ENCODE measurements at places on chromosomes 12 and 14.

GRCh38 chr12:107349008-107349747 is 255.8 kb upstream of the CRY1 start:
- ATAC-seq: no peak

DNA sequence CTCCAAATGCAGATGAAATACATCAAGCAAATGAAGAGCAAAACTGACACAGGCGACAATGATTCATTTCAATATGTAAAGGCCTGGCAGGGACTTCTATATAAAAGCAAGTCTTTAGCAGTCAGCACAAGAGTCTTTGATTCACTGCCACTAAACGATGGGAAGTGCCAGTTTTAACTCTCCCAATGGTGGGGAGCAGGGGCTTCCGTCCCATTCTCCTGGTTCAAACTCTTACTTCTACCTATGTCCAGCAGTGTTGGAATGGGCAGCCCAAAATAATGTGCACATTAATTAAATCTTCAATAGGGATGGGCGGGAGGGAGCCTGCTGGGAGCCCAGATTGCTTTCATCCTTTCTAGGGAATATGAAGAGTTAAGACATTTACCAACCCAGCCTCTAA is 97.5 kb upstream of the MDM1 start:
- no peak for ATAC-seq

DNA sequence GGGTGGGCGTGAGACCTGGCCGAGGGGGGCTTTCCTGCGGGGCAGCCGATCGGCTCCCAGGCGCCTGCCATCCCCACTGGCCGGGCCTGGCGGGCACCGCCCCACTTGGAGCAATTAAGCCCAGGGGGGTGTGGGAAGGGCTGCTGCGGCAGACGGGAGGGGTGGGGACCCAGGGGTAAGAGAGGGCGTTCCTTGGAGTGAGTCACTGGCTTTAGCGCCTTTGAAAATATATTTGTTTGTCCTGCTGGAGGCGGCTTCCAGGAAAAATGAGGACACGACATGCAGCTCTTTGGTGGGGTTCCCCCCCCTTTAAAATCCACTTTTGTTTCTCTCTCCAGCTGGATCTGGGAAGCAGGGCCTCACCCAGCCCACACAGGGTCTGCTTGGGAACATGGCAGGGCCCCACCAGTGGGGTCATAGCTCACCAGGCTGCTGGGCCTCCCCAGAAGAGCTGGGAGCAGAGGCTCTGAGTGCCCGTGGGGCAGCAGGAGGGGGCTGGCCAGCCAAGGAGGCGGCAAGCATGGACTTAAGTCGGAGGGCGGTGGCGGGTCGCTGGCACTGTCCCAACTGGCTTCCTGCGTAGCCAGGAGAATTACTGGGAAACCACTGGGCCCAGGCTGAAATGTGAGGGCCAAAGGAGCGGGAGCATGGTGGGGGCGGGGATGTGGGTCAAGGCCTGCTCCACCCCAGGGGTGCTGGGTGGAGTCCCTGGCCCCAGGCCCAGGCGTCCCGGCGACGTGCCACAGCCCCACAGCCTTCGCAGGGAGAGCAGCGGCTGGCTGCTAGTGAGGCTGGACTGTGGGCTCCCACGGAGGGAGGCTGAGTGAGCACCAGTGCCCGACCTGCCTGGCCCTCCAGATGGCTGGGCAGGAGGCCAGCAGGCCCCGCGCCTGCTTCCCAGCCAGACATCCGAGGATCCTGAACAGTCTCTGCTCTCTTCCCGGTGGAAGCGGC is 128.0 kb downstream of the RFLNA start:
- no peak for ATAC-seq

- no peak for ATAC-seq
Observed at GRCh38 chr14:66272221-66272620, 213.9 kb upstream of the CCDC196 start.

GRCh38 chr14:104983231-104983721 is 2.3 kb upstream of the CLBA1 start:
- ATAC-seq: no peak

DNA sequence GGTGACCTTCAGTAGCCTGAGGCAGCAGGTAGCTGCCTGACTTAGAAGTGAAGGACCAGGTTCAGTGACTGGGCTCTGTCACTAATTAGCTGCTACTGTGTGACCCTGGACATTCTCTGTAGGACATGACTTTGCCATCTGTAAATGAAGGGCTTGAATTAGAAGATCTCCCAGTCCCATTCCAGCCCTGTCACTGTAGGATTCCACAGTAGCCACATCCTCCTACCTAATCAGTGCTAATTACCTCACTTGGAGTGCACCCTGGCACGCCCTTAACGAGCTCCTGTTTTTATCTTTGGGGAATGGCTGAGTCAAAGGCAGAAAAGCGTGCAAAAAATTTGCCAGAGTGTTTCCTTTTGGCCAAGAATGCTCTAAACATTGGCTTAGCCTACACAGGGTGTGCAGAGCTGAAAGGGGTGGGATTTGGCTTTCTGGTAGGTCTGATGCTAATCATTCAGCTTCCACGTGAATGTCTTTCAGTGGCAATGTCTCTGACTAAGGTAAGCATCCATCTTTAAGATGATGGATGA is 6.8 kb downstream of the NTF3 start:
- ATAC-seq: no peak

DNA sequence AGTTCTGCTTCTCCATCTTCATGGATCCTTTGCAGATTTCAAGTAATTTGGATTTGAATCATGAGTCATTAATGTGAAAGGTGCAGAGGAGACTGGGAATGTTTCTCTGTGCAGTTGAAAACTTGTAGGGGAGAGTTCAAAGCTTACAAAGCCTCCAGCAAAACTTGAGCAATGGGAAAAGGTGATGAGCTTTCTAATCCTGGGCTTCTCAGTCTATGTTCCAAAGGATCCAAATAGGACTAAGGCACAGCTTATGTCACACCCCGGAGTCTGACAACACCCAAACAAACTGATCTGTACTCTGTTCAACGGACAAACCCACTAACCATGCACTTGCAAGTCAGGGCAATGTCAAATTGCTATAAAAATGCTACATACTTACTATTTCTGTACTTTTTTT is 134.8 kb downstream of the DUSP6 start:
- no peak for ATAC-seq

GRCh38 chr14:77027538-77028383 is 747 bp downstream of the IRF2BPL start:
- ATAC-seq: peak; percentile 22

- ATAC-seq: no peak
Observed at GRCh38 chr12:42507565-42507964, 82.0 kb downstream of the PRICKLE1 start.

DNA sequence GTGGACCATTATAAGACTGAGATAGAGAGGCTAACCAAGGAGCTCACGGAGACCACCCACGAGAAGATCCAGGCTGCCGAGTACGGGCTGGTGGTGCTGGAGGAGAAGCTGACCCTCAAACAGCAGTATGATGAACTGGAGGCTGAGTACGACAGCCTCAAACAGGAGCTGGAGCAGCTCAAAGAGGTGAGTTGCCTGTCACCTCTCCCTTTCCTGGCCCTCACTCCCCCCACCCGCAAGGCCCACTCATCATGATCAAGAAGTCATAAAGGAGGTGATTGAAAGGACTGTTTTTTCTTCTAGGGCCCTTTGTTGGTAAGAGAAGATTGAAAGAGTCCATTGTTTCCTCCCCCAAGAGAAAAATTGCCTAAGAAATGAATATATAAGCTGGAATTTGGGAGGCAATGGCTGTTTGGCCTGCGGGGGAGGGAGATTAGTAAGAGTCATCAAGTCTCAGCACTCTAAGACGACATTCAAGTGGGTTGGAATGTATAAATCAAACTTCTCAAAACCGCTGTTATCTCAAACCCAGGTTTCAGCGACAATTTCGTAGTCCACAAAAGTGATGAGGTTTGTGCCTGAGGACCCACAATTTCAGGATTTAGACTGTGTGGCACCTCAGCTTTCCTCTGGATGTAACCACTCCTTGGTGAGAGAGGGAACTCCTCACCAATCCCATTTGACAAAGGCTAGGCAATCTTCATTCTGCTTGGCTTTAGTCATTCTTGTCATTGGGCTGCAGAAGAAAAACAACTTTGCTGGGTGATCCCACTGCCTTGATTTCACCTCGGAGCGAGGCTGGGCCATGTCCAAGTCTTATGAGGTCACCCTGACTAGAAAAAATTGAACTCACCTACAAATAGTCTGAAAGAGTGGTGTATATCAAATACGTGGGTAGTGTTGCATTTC is 966 bp downstream of the BICD1 start:
- peak; percentile 51 for ATAC-seq

DNA sequence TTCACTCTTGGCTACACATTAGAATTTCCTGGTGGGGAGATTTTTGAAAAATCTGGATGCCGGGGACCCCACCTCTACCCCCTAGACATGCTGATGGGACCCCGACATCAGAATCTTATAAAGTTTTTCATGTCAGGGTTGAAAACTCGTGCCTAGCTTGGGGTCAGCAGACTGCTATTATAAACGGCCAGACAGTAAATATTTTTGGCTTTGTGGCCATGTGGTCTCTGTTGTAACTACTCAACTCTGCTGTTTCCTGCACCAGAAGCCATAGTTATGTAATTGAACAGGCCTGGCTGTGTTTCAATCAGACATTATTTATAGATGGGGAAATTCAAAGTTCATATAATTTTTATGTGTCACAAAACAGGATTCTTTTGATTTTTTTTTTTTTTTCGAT is 41.6 kb downstream of the ACACB start:
- no peak for ATAC-seq

GRCh38 chr14:81222691-81223090 is 1.9 kb upstream of the GTF2A1 start:
- no peak for ATAC-seq

- ATAC-seq: no peak
Observed at GRCh38 chr12:7219599-7220243, 30.2 kb downstream of the PEX5 start.

DNA sequence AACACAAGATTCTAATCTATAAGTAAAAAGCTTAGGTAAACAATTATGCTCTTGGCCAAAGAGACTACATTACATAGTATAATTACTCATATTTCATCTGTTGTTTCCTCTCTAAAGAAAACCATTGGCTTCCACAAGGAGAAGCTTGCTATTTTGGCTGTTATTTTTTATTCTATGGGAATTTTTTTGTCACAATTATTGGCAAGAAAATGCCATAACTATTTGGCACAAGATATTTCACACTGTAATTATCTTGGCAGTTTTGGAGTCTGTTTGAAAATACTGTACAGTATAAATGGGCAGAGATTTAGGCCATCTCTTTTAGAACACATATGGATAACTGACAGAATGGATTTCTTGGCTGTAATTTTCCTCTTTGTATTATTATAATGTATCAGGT is 51.2 kb downstream of the KCNH5 start:
- no peak for ATAC-seq

GRCh38 chr14:54688229-54688628 is 121.3 kb downstream of the SAMD4A start:
- ATAC-seq: no peak

GRCh38 chr12:45863332-45863731 is 127.0 kb downstream of the SCAF11 start:
- ATAC-seq: no peak

DNA sequence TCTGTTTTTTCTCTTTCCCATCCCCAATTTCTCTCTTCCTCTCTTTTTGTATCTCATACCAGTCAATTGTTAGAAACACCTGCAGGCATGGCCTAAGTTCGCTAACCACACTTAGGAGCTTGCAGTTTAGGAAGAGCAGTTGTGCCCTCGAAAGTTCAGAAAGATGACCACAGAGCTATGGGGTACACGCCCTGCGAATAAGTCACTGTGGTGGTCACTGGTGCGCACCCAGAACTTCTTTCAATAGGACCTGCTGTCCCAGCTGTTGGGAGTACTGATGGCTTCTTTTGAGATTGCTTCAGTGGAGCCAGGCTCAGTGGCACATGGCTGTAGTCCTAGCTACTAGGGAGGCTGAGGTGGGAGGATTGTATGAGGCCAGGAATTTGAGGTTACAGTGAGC is 362.8 kb upstream of the TMTC1 start:
- ATAC-seq: no peak

- no peak for ATAC-seq
Observed at GRCh38 chr12:51753980-51754675, 94.4 kb downstream of the FIGNL2 start.

DNA sequence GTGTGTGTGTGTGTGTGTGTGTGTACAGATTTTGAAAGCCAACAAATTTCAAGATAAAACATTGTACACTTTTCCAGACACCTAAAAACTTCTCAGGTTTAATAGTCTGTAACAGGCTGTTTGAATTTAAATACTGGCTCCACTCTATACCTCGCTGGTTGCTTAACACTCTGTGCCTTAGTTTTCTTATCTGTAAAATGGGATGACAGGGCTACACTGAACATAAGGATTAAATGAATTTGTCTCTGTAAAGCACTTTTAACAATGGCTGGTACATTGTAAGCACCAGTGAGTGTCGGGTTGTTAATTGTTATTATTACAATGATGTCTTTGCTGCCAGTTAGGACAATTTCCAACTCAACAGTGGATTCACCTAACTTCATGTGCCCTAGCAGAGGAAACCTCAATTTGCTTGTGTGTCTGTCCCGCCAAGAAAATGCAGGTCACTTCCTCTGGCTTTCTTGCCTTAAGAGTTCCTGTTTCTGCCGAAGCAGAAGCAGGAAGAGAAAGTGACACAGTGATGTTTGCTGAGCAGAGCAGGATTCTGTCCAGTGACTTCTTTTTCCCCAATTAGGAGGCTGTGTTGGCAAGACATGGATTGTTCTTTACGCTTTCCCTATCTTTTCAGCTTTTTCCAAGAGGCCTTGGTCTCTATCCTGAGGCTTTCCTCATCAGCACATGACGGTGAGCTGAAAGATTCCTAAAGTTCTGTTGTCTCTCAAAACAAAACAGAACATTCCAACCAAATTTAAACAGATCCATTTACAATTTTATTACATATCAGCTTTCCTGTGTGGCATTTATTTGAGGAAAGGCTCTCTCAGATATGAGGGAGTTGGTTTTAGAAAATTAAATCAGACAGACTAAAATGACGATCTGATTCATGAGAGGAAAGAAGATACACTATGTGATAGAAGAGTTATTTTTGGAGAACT is 154.1 kb upstream of the ATP2B1 start:
- ATAC-seq: no peak

DNA sequence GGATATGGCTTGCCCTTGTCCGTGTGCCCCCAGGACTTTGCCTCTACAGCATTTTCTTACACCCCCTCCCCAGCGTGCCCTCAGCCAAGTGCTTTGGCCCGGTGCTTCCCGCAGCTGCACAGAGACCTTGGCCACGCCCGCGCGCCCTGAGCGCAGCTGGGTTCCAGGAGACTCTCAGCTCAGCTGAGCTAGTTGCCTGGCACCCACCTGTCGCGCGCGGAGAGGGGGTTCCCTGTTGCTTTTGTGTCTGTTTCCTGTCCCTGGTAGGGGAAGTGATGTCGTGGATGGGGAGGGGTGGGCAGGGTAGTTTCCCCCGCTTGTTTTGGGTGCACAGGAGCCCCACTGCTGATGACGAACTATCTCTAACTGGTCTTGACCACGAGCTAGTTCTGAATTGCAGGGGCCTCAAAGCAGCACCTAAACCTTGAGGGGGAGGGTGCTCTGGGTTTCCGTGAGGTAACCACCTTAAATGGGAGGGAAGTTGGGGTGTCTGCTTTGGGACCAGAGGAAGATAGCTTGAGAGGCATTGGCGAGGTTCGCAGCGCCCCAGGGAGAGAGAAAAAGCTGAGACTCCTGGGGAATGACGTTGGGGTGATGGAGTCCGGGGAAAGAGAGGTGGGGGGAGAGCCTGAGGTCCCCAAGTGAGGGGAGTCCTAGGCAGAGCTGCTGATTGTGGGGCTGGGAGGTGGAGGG is 1.5 kb downstream of the DIO3 start:
- no peak for ATAC-seq
